ENCODE measurements at places on chromosomes 5 and 9.

DNA sequence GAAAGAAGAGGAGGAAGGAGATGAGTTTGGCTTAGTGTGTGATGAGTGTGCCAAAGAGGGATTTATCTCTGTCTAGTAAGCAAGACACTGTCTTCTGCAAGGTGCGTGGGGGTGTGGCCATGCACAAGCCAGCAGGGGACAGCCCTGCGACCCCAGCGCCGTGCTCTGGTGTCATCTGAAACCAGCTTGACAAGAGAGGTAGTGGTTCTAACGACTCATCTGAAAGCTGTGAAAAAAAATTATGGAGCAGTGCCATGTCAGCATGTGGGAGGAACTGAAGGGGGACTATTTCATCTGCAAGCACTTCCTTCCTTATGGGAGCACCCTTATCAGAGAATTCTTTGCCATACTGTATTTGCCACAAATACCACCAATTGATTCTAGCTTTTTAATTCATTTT, 398.6 kb downstream of the PSAT1 start:
- DNase-seq, result no peak

GRCh38 chr9:70076678-70077077, 33.0 kb downstream of the MAMDC2 start:
- no peak for DNase-seq

DNA sequence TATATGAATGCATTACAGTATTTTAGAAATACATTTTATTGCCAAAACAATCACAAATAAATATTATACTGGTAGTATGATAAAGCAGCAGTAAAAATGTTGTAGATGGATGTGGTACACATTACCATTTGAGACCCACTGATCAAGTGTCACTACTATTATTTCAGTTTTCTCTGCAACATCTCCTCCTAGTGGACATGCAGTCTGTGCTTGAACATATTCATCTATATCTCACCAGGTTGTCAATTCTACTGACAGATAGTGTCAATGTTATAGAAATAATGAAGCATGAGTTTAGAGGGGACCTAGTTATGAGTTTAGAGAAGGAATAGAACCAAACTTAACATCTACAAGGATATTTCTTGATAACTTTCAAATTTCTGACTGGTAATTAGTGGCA, 39.2 kb upstream of the ELOVL7 start:
- no peak for DNase-seq

- no peak for DNase-seq
These were observed 272.4 kb downstream of the ADAMTS6 start for GRCh38 chr5:65209341-65209740.

DNA sequence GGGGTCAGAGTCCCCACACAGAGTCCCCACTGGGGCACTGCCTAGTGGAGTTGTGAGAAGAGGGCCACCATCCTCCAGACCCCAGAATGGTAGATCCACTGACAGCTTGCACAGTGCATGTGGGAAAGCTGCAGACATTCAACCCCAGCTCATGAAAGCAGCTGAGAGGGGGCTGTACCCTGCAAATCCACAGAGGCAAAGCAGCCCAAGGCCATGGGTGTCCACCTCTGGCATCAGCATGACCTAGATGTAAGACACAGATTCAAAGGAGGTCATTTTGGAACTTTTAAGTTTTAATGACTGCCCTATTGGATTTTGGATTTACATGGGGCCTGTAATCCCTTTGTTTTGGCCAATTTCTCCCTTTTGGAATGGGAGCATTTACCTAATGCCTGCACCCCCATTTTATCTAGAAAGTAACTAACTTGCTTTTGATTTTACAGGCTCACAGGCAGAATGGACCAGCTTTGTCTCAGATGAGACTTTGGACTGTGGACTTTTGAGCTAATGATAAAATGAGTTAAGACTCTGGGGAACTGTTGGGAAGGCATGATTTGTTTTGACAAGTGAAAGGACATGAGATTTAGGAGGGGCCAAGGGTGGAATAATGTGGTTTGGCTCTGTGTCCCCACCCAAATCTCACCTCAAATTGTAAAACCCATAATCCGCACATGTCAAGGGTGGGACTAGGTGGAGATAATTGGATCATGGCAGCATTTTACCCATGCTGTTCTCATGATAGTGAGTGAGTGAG, 56.3 kb upstream of the ITGA1 start:
- DNase-seq, result no peak

- DNase-seq, result no peak
These were observed 89.0 kb downstream of the ASTN2 start for GRCh38 chr9:117325831-117326230.

- no peak for DNase-seq
These were observed 194.0 kb upstream of the KLF4 start for GRCh38 chr9:107683566-107683965.

DNA sequence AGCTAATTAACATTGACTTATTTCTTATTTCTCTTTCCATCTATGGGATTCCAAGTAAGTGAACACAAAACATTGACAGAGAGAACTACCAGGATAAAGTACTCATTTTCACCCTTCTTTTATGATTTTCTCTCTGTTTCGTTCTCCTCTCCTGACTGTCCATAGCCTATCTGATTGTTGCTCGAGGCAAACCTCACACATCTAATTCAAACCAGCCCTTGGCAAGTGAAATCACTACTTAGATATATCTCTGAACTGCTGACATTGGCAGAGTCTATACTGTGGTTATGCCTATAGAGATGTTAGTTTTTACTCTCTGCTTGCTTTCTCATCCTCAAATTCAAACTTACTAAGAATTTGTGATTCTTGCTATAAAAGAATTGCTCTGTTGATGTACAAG, 248.8 kb downstream of the ISL1 start:
- DNase-seq, result no peak

DNA sequence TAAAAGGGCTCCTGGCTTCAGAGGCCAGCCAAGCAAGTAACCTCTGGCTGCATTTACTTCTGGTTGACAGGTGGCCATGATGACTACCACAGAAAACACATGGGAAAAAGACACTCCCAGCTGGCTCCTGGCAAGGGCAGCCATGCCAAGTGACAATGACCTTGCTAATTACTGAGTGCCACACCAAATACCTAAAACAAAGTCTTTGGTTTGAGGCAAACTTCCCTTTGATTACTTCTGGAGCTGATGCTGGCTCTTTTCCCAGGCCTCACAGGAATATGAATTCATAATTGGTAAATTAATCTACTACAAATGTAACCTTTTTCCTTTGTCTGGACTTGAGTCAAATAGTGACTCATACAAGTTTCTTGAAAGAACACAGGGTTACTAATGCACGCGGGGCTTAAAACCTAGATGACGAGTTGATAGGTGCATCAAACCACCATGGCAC, 61.0 kb downstream of the LPAR1 start:
- DNase-seq, result no peak

GRCh38 chr5:95487880-95488279, 66.9 kb downstream of the SKIC3 start:
- DNase-seq, result no peak
